BJ (cell line): ENCODE measurements at places on chromosomes 5 and 9.

DNA sequence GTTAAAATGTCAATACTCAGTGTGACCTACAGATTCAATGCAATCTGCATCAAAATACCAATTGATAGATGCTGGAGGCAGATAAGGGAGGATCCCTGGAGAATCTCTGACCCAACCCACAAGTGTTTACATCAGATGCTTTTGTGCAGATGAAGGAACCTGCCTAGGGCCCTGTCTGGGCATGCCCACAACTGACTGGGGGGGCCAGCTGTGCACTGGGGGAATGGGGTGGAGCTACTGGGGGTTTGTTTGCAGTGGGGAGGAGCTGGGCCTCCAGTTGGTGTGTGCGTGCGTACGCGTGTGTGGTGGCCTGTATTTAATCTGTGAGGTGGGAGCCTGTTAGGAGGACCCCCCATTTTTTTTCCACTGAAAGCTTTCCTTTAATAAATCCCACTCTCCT, 244.9 kb downstream of the TRIM36 start:
- no peak for DNase-seq

- DNase-seq, result no peak
Observed at GRCh38 chr5:169003721-169004541, 297.0 kb downstream of the SLIT3 start.

DNA sequence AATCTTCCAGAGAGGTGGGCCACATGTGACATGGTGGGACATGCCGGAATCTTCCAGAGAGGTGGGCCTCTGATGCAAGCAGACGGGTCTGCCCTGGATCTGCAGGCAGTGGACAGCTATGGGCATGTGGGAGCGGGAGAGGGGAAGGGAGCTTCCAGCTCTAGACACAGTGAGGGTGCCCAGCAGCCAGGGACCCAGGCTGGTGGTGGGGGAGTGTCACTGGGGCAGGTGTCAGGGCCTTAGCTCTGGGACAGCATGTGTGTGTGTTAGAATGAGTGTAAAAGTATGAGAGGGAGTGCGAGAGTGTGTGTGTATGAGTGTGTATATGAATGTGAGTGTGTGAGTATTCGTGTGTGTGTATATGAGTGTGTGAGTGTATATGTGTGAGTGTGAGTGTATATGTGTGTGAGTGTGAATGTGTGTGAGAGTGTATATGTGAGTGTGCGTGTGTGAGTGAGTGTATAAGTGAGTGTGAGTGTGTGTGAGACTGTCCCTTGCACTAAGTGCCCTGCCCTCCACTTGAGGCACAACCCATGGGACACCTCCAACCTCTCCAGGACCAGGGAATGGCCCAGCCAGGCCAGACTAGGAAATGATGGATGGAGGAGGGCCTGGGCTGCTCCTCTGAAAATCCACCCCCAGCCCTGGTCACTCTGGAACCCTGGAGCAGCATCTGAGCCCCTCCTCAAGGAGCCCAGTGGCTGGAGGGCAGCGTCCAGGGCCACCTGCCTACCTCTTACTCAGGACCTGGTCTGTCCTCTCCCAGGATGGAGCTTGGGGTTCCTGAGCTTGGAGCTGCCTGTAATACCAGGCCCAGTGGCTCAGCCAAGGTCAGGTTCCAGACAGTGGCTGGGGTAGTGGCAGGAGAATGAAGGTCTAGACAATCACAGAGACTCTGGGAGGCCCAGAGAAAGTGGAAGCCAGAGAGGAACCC, 122.2 kb downstream of the C9orf50 start:
- DNase-seq, result no peak

DNA sequence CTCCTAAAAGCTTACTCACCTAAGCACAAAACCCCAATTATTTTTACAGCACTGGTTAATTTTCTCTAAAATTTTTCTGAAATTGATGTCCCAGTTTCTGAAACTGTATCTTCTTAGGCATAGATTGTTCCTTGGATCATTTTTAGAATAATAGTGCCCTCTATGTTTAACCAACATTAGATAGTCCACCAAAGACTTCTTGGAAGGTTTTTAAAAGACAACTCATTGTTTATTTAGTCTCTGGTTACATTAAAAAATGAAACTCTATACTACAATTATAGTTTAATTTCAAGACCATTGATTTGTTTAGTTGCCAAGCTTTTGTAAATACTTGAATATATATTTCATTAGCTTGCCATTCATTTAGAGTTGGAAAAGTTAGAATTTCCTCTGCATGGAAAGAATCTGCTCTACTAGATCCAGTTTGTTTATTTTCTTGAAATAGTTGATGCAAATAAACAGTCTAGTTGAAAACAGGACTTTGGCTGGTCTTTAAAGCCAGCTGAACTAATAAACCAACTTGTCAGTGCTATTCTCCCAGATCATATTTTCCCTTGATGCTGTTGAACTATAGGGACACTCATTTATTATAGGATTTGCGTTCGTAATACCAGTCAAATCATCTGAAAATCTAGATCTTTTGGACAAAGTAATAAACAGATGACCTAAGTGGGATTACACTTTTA, 990.5 kb downstream of the TLE1 start:
- no peak for DNase-seq

- DNase-seq, result no peak
Observed at GRCh38 chr9:128762671-128763449, 8.9 kb downstream of the ZER1 start.

- DNase-seq, result no peak
Observed at GRCh38 chr5:156431956-156432829, 105.2 kb downstream of the SGCD start.

DNA sequence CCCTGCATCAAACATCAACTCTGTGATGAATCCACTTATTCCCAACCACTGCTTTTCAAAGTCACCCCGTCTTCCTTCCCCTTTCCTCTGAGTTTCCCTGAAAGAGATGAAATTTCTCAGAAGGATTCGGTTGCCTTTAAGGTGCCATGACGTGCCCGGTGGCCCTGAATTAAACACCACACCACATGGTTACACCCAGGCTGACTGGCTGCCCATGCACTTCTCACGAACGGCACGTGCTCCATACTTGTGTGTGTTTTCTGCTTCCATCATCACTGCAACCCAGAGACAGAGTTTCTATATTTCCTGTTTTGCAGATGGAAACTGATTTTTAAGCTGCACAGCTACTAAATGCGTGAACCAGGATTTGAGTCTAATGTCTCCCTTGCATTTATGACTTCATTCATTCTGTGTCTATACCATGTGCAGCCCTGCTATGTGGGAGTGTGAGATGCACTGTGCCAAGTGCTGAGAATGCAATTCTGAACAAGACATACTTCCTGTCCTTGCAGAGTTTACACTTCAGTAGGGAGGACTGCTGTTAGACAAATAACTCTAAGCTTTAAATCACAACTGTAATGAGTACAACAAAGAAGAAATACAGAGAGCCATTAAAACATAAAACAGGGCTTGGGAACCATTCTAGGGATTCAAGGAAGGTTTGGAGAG, 162.9 kb downstream of the NXNL2 start:
- no peak for DNase-seq

- DNase-seq, result no peak
Observed at GRCh38 chr9:89775641-89776040, 170.8 kb downstream of the GADD45G start.

DNA sequence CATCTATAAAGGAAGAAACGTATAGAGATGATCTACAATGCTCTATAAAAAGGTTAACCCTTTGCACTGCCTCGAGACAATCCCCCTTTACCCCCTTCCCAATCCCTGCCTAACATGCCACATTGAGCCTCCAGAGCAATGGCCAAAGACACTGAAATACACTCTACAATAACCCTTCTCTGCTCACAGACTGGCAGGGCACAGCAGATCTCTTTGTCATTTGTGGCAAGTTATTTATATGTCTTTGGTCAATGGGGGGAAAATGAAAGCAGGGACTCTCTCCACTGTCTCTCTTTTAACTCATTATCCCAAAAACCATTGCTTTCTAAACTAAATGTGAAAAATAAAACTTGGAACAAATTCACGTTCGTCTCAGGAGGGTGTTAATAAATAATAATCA, 51.7 kb downstream of the PTCH1 start:
- DNase-seq, result no peak

DNA sequence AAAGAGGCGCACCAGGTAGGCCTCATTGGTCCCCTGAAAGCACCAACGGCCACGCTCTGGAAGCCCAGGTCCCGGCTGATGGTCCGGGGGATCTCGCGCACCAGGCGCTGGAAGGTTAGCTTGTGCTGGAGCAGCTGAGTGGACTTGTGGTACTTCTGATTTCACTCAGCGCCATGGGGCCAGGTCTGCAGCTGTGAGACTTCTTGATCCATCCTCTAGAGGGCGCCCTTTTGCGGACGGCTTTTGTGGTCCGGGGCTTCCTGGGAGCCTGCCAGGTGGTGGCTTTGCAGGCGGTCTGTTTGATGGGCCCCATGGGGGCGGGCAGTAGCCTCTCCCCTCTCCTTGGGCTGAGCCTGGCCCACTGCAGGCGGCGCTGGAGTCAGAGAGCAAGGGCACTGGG, 10.4 kb downstream of the TAF11L12 start:
- DNase-seq, result no peak

DNA sequence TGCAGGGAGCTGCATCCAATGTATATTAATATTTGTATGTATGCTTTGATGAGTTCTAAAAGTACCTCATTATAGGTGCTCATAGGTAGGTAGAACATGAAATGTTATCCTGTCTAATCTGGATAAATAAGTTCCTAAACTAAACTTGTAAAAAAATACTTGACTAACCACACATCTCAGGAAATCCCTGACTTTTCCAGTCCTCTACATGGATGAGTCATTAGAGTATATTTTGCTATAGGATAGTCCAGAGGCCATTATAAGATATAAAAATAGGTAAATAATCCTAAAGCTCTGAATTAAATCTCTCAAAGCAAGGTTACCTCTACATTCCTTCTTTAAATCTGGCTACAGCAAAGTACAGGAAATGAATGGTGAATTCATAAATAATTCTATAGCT, 404.3 kb downstream of the RAB3C start:
- no peak for DNase-seq

DNA sequence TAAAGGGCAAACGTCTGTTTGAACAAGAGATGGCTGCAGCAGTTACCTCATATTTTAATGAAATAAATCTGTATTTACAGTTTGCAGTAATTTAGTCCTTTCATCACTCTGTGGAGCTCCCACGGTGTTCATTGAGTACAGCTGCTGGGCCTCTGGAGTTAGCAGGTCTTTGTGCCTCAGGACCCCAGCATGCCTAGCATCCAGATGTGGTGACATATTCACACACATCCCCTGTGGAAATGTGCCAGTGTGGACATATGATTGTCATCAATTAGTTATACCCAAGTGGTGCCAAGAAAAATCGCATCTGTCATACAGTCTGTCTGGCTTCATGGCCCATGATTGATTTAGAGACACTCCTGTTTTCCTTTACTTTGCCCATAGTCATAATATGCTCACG, 77.3 kb downstream of the NNT start:
- DNase-seq, result no peak

- no peak for DNase-seq
Observed at GRCh38 chr5:131214609-131215227, 44.0 kb downstream of the LYRM7 start.

DNA sequence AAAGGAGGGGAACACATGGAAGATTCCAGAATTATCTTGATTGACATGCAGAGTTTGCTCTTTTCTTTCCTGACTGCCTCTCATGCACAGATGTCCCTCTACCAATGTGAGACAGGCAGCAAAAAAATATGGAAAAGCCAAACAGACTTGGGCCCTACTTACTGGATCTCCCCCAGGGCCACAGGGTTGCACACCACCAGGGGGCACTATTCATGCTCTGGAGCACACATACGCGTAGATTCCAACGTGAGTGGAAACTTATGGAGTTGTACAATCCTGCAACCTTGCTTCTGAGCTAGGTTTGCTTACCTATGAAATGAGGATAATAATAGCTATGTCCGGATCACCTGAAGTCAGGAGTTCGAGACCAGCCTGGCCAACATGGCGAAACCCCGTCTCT, 319.5 kb downstream of the ARHGEF28 start:
- DNase-seq, result no peak

DNA sequence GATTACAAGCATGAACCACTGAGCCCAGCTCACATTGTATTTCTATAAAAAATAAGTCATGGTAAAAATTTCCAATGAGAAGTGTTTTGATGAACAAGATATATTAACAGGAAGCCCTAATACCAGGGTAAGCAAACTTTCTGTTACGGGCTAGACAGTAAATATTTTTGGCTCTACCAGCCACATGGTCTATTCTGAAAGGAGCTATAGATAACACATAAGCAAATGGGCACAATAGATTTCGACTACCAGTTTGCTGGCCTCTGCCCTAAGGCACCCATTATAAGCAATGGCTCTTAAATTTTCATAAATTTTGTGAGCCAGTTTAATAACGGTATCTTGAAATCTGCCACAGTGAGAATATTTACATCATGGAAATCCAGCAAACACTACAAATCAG, 8.1 kb downstream of the UBQLN1 start:
- no peak for DNase-seq

- DNase-seq, result no peak
Observed at GRCh38 chr9:106779796-106780195, 83.2 kb upstream of the ZNF462 start.

DNA sequence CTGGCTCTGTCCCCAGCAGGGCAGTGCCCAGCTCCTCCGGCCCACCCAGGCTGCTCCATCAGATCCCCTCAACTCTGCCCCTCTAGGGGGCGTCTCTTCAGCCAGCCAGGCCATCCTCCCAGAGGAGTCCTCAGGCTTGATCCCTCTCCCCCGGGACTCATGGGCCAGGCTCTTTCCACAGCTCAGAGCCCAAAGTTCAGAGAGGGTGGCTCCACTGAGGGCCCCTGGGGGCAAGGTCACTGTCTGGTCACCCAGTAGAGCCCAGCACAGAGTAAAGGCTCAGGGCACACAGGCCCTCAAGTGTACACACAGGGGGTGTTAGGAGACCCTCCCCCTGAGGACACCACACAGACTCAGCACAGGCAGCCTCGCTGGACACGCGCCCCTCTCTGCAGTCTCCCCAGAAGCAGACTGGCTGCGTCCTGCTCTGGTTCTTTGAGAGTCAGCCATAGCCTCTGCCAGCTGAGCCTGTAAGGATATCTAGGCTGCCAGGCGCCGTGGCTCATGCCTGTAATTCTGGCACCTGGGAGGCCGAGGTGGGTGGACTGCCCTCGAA, 64.8 kb downstream of the PAX5 start:
- DNase-seq, result no peak

GRCh38 chr9:121153642-121154041, 48.0 kb downstream of the RAB14 start:
- no peak for DNase-seq

GRCh38 chr5:89105836-89106235, 222.9 kb upstream of the MEF2C start:
- DNase-seq, result no peak

GRCh38 chr5:168339109-168339771, 47.8 kb downstream of the WWC1 start:
- no peak for DNase-seq
